K562 (cell line): ENCODE measurements at places on chromosomes 6 and 20. TPM values are rescaled to one million over a fixed set of nuclear protein-coding genes. Genes with fewer than 3 reads are reported as not detected.

SIGLEC1 gene
- 0.04 and 0.07 TPM in 2 replicates for total RNA-seq

DNA sequence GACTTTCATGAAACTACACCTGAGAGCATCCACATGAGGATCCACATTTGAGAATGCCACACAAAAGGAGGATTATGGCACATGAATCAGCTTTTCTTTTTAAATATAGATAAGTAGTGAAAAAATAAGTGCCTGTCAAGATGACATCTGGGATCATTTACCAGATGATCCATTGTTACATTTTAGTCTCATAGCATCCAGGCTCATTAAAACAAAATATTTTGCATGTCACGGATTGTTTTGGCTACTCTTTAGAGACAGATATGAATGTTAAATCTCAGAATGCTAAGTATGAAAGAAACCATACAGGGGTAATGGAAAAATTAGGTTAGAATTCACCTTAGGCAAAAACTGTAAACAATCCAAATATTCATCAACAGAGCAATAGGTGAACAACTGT is 66.7 kb downstream of the MYO6 start:
- H3K4me1 ChIP-seq = no peaks in the 10 kb centered on the region
- H3K27me3 ChIP-seq = no peaks in the 10 kb centered on the region

C6orf15 gene
- total RNA-seq = not detected in 2 replicates

GRCh38 chr20:21465799-21466198 is 48.1 kb downstream of the NKX2-2 start:
- H3K4me3 ChIP-seq = no peak overlapping the region
- no peaks in the 10 kb centered on the region for H3K4me1 ChIP-seq
- H3K36me3 ChIP-seq = no peaks in the 10 kb centered on the region
- no peak overlapping the region for H3K27ac ChIP-seq

C4A gene
- total RNA-seq = 7.6 and 9.3 TPM in 2 replicates

FOXS1 gene
- total RNA-seq = not detected in 2 replicates

BEND3 gene
- total RNA-seq = 7.4 and 8.4 TPM in 2 replicates

GRCh38 chr6:113693851-113694250 is 163.3 kb upstream of the MARCKS start:
- H3K27ac ChIP-seq = no peak overlapping the region
- DNase-seq = no peak
- no peaks in the 10 kb centered on the region for H3K4me1 ChIP-seq

LHFPL5 gene
- not detected in 2 replicates for total RNA-seq

DNA sequence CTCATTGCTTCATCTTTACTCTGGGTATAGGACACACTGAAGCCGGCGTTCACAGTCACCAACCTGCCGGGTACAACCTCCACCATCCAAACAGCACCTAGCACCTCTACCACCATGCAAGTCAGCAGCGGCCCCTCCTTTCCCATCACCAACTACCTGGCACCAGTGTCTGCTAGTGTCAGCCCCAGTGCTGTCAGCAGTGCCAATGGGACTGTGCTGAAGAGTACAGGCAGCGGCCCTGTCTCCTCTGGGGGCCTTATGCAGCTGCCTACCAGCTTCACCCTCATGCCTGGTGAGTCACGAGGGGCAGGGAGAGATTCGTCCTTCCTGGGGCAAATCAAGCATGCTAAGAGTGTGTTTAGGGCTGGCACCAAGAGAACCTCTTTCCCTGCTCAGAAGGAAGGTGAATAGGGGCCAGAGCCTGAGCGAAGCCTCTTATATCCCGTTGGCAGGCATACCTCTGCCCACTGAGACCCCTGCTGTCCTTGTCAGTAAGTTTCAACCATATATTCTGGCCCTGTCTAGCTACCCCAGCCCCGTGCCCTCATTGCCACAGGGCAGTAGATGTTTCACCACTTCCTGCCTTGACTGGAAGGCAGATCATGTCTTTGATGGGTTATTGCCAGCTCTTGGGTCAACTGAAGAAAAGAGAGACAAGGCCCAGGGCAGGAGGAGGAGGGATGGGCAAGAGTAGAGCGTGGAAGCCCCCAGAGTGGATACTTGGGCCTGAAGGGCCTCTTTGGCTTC is 4.8 kb downstream of the SRF start:
- H3K4me1 ChIP-seq = peaks cover 54% of the 10 kb centered on the region
- peaks cover 62% of the 10 kb centered on the region for H3K36me3 ChIP-seq
- no peak overlapping the region for H3K27ac ChIP-seq
- DNase-seq = no peak

GRCh38 chr20:13094976-13095375 is 86.2 kb downstream of the SPTLC3 start:
- no peaks in the 10 kb centered on the region for H3K4me1 ChIP-seq
- H3K36me3 ChIP-seq = no peaks in the 10 kb centered on the region
- no peak for DNase-seq
- H3K27me3 ChIP-seq = no peaks in the 10 kb centered on the region
- no peak overlapping the region for H3K4me3 ChIP-seq

DNA sequence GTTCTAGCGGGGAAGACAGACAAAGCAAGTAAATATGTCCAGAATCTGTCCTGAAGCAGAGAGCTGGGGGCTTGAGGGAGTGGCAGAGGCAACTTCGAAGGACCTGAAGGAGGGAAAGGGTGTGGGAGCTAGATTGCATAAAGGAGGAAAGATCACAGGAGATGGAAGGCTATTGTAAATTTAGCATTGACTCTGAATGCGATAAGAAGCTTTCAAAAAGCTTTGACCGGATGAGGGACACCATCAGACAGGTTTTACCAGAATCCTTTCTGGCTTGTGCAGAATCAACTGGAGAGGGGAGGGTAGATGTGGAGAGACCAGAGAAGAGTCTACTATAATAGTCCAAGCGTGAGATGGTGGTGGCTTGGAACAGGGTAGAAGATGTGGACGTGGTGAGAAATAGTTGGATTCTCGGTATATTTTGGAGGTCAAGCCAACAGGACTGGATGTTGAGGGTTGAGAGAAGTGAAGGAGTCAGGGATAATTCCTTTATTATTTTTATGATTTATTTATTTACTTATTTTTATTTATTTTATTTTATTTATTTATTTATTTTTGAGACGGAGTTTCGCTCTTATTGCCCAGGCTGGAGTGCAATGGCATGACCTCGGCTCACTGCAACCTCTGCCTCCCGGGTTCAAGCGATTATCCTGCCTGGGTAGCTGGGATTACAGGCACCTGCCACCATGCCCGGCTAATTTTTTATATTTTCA is 19.9 kb upstream of the RIPOR3 start:
- no peak overlapping the region for H3K4me3 ChIP-seq
- H3K27ac ChIP-seq = peak overlapping the region; percentile 48; the same call in 2 of the 3 replicates
- peaks cover 22% of the 10 kb centered on the region for H3K4me1 ChIP-seq
- no peaks in the 10 kb centered on the region for H3K36me3 ChIP-seq

- H3K27me3 ChIP-seq = no peaks in the 10 kb centered on the region; the same call in 2 of the 3 replicates
- H3K27ac ChIP-seq = no peak overlapping the region
- H3K4me3 ChIP-seq = no peak overlapping the region
- DNase-seq = no peak
- no peaks in the 10 kb centered on the region for H3K4me1 ChIP-seq
- no peaks in the 10 kb centered on the region for H3K36me3 ChIP-seq
Observed at GRCh38 chr6:87908978-87909811, 138.4 kb upstream of the SPACA1 start.

DNA sequence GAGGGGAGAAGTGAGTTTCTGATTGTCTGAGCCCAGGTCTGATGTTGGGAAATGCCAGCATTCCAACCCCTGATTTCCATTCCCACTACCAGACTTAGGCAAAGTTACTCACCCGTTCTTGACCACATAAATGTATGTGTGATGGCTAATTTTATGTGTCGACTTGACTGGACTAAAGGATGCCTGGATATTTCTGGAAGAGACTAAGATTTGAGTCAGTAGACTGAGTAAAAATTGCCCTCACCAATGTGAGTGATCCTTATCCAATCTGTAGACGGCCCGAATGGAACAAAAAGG is 95.8 kb upstream of the TAB2 start:
- no peak for DNase-seq
- no peaks in the 10 kb centered on the region for H3K4me1 ChIP-seq
- no peak overlapping the region for H3K27ac ChIP-seq
- peaks cover 15% of the 10 kb centered on the region; the same call in 2 of the 3 replicates for H3K27me3 ChIP-seq
- no peak overlapping the region for H3K4me3 ChIP-seq

DNA sequence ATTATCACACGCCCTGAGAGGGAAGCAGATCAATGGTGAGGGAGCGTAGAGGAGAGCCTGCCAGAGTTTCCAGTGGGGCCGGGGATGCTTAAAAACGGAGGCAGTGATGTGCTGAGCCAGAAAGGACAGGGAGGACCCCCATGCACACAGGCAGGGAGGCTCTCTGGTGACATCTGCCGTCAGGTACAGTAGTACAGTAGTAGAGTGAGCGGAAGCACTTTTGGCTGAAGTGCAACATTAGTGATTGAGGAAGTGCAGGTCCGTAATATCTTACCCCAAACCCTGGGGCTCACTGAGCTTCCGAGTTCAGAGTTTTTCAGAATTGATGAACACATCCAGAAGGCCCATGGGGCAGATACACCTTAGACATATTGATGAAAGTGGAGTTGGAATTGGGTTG is 42.1 kb downstream of the GFRA4 start:
- no peak for DNase-seq
- H3K27me3 ChIP-seq = no peaks in the 10 kb centered on the region
- H3K36me3 ChIP-seq = no peaks in the 10 kb centered on the region
- H3K27ac ChIP-seq = no peak overlapping the region
- H3K4me3 ChIP-seq = no peak overlapping the region
- H3K4me1 ChIP-seq = no peaks in the 10 kb centered on the region; the same call in 1 of the 2 replicates

TUBB2B gene
- 5.1 and 5.8 TPM in 2 replicates for total RNA-seq

DNA sequence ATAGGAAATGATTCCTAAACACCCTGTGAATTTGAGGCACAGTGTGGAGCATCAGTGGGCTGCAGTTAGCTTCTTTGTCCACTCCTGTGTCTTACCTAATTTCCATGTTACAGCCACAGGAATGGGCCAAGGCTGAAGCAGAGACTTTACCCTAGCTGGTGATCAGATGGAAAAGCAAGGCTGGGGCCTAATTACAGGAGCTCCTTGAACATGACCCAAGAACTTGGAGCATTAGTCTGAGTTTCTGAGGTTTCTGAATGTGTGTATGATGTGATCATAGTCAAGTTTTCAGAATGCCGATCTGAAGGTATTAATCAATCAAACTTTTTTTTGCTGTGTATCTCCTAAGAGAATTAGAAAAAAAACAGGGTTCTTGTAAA is 18.0 kb downstream of the HECA start:
- H3K27ac ChIP-seq = no peak overlapping the region
- no peak overlapping the region for H3K4me3 ChIP-seq
- H3K36me3 ChIP-seq = no peaks in the 10 kb centered on the region
- DNase-seq = no peak
- no peaks in the 10 kb centered on the region for H3K4me1 ChIP-seq

TCP11 gene
- not detected in 2 replicates for total RNA-seq

GRCh38 chr20:63490416-63490815 is 8.5 kb downstream of the EEF1A2 start:
- no peak overlapping the region for H3K4me3 ChIP-seq
- no peaks in the 10 kb centered on the region for H3K4me1 ChIP-seq
- no peaks in the 10 kb centered on the region for H3K36me3 ChIP-seq
- no peak for DNase-seq
- H3K27me3 ChIP-seq = no peaks in the 10 kb centered on the region
- H3K27ac ChIP-seq = no peak overlapping the region

GRCh38 chr20:36249450-36249849 is 13.2 kb downstream of the AAR2 start:
- no peak overlapping the region for H3K4me3 ChIP-seq
- H3K27ac ChIP-seq = no peak overlapping the region

DNA sequence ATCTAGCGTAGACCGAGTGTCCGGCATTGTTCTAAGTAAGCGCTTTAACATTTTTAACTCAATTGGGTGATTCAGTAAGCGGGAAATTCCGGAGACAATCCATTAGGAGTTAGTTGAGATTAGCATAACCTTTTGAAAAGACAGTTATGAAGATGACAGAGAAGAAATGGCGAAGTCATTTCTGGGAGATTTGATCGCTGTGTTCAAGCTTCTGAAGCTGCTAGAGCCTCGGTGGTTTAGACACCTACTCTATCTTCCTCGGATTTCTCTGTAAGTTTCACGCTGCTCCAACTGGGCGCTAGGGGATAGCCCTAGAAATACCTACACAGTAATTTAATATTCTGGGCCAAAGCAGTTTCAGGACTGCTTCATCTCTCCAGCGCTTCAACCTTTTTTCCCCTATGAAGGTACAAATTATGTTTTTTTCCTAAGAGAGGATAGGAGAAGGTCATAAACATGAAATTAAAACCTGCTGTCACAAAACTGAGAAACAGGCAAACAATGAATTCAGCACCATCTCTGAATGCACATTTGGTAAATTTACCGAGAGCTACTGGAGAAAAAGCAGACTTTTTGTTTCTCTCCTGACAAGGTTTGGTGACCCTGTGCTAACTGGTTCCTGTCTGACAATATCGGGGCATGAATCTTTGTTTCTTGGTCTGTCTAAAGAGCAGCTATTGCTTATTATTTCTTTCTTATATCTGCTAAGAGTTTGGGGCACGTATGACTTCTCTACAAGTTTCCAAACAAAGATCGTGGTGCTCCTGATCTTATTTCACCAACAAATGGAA is 22.4 kb downstream of the ZNF311 start:
- H3K27me3 ChIP-seq = no peaks in the 10 kb centered on the region
- peaks cover 20% of the 10 kb centered on the region for H3K4me1 ChIP-seq
- peak overlapping the region; percentile 56 for H3K4me3 ChIP-seq
- peak; percentile 48 for DNase-seq
- no peaks in the 10 kb centered on the region for H3K36me3 ChIP-seq

WFDC5 gene
- total RNA-seq = not detected in 2 replicates
